Stimulated activated memory B cell treated with anti-CD40 and anti-IgM and Interleukin-4, amounts not matched to agents 10 μg/mL and 1 μg/mL and 100 μg/mL, for 72 hours (primary cell): ENCODE measurements at places on chromosomes 1 and 21.

DNA sequence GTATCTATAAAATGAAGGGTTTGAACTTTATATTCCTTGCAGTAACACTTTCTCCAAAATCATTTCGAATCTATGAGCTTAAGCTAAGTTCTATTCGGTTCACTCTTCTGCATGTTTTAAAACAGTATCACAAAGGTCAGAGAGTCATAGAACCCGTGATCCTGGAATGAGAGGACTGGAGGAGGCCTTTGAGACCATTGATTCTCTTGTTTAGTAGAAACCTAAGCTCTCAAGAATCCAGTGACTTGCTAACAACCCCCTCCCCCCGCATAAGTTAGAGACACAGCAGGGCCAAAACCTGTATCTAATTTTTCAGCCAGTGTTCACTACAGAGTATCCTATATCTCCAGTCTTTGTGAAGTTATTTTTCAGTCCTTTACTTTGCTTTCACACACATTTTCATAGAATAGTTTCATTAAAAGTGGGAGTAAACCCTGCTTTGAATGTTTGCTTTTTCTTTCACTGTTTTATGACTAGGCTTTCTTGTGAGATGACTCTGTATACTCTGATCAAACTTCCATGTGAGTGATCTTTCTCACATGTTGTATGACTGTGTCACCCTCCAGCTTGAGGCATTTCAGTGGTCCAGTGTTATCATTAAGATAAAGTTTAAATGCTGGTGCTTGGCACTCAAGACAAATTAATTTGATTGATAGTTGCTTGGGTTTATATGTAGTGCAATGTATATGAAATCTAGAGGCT, 275.4 kb upstream of the SGIP1 start:
- ATAC-seq, result peak; percentile 64

DNA sequence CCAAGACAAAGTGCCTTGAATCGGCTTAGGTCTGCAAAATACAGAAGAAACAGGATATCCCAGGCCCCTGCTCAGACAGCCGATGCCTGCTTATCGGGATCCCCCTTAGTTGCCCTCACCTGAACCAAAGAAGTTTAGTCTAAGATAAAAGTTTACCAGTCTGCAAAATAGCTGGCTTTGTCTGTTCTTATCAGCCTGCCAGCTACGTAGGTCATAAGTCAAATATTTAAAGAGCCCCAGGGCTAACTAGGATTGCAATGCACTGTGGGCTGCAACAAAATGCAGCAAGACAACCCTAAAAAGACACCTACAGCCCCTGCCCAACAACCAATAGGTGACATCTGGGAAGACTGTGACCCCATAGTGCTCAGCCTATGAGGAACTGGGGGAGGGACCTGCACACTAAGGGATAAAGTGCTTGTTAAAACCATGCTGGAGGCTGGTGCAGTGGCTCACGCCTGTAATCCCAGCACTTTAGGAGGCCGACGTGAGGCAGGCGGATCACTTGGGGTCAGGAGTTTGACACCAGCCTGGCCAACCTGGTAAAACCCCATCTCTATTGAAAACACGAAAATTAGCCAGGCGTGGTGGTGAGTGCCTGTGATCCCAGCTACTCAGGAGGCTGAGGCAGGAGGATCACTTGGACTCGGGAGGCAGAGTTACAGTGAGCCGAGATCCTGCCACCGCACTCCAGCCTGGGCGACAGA, 27.4 kb downstream of the LRRC3 start:
- no peak for ATAC-seq

GRCh38 chr21:27424601-27425000, 457.7 kb upstream of the ADAMTS5 start:
- no peak for ATAC-seq

GRCh38 chr1:7325254-7325653, 445.8 kb upstream of the VAMP3 start:
- no peak for ATAC-seq

- no peak for ATAC-seq
Observed at GRCh38 chr1:234776876-234777855, 167.2 kb upstream of the IRF2BP2 start.

- ATAC-seq, result no peak
Observed at GRCh38 chr1:2466958-2467554, 9.0 kb upstream of the PLCH2 start.

DNA sequence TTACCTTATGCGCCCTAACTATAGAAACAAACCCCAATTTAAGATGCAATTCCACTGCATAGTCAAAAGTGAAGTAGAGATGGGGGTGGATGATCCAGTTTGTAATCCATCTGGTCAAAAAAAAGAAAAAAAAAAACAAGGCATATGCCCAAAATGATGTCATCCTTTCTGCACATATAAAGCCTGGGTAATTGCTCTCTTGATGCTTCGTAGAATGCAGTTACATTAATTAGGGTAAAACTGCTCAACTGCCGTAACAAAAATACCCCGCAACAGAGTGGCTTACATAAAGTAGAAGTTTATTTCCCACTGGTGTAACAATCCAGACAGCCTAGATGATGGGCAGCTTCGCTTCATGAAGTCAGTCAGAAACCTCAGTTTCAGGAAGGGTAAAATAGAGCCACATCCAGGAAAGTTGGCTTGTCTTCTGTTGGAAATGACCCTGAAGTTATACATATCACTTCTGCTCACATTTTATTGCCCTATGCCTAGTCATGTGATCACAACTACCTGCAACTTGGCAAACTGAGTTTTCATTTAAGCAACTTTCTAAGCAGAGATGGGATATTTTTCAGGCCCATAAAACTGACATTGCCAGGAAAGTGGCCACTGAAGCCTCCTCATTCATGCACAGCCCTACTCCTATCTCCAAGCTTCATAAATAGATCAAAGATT, 221.7 kb downstream of the C1orf94 start:
- ATAC-seq, result no peak

DNA sequence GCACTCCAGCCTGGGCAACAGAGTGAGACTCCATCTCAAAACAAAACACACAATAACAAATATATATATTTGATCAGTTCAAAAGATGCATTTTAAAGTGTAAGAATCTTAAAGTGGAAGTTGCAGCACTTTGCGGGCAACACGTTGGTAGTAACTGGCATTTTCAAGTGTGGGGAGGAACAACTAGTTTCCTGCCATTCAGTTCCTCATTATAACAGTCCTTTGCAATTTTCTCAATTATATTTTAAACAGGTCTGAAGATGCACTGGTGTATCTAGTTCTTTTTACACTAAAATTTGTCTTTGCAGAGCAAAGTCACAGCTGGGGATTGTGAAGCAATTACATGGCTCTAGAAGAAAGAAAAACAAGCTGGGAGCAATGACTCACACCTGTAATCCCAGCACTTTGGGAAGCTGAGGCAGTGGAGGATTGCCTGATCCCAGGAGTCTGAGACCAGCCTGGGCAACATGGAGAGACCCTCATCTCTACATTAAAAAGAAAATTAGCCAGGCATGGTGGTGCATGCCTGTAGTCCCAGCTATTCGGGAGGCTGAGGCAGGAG, 25.3 kb downstream of the RRAGC start:
- ATAC-seq, result no peak

DNA sequence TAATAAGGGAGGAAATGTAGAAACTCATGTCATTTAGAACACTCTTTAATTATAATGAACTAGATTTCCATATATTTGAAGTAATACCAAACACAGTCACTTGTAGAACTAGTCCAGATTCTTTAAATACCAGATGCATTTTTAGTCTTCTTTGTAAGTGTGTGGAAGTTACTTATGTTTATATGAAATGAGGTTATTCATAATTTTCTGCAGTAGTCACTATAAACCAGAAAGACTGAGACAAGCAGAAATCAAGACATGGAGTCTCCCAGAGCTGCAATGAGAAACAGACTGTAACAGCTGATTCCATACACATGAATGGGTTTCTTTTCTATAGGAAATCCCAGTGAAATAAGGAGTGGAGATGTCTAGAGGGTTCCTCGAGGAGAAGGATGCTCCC, 216.6 kb upstream of the ZP4 start:
- ATAC-seq, result no peak
